ENCODE measurements at places on chromosomes 3 and 15. TPM values are rescaled to one million over a fixed set of nuclear protein-coding genes. Genes with fewer than 3 reads are reported as not detected.

Gene FRG2C
- total RNA-seq = not detected

Gene IL16
- 34.6 TPM for total RNA-seq

DNA sequence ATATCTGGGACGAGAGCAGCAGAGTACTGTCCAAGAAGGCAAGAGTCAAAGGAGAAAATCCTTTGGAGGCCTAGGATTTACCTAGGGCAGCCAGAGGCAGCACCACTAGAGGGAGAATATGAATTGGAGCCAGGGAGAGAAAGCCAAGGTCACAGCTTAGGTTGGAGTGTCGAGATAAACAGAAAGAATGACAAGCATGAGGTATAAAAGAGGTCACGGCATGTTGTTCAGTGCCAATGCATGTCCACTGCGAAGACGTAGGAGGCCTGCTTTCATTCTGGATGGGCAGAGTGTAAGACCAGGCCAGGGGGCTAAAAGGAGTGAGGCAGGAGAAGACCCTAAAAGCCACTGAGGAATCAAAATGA, 47.2 kb downstream of the THBS1 start:
- no peak for DNase-seq
- no peak overlapping the region for H3K27ac ChIP-seq

GRCh38 chr15:43376017-43376705, 5.3 kb downstream of the TUBGCP4 start:
- H3K27ac ChIP-seq = no peak overlapping the region
- H3K36me3 ChIP-seq = peaks cover 45% of the 10 kb centered on the region
- peaks cover 13% of the 10 kb centered on the region for H3K4me1 ChIP-seq
- H3K27me3 ChIP-seq = no peaks in the 10 kb centered on the region
- DNase-seq = no peak
- no peak overlapping the region for H3K4me3 ChIP-seq

DNA sequence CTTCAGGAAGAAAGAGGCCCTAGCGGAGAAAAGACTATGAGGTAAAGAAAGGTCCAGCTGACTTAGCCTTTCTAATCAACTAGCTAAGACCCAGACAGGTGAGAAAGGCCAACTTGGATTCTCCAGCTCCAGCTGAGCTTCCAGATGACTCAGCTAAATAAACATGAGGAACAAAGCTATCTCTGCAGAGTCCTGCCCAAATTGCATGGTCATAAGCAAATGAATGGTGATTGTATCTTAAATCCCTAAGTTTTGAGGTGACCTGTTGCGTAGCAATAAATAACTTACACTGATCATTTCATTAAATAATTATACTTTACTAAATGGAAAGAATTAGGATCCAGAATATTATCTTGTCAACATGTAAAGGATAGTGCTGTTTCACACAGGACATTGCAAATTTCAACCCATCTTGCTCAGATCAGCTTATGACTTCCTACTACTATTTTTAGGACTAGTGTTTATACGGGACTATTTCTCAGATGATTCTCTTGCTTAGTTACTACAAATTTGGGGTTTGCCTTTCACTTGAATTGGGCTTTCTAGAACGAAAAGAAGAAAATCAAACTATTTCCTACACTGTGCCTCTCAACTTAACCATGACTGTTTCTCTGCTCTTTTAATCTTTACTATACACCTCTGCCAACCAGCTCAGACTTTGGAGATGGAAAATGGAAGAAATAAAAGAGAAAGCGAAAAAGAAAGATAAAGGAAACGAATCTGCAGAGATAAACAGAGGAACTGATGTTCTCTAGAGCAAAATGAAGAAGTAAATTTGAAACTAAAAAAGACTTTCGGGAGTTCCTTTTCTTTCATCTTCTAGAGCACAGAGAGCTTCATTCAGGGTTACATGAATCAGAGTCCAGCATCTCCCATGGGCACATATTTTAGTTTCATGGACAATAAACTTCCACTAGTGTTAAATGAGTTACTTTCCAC, 6.6 kb upstream of the ADGRG7 start:
- no peaks in the 10 kb centered on the region for H3K27me3 ChIP-seq
- no peaks in the 10 kb centered on the region for H3K4me1 ChIP-seq
- no peak overlapping the region for H3K4me3 ChIP-seq
- no peaks in the 10 kb centered on the region for H3K36me3 ChIP-seq
- no peak overlapping the region for H3K27ac ChIP-seq

DNA sequence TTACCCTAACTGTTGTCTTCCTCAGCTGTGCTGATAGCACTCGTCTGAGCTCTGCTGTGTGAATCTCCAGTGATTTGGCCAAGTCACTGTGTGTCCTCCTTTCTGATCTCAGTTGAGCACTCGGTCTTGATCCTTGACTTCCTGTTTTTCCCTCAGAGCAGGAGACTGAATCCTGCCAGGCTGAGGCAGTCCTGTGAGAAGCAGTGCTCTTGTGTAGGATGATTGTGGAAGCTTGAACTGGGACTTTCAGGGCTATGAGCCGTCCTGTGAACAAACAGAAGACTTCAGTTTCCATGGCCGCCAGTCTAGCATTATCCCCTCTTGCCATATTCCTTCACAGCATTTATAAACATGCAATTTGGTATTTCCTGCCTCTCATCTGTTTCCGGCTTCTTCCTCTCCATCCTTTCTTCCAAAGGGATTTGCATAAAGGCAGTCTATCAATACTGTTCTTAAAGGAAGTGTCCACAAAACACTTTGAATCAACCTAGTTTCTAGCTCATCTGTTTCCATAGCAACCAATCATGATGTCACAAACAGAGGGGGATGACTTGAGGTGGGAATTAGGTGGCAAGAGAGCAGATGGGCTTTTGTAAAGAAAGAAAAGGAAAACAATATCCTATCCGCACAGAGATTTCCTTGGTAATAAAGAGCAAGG, 237.2 kb downstream of the AGBL1 start:
- H3K4me1 ChIP-seq = no peaks in the 10 kb centered on the region
- no peak overlapping the region for H3K4me3 ChIP-seq
- DNase-seq = no peak
- H3K27me3 ChIP-seq = no peaks in the 10 kb centered on the region
- H3K27ac ChIP-seq = no peak overlapping the region

- no peak for DNase-seq
- no peaks in the 10 kb centered on the region for H3K36me3 ChIP-seq
- no peak overlapping the region for H3K27ac ChIP-seq
- no peaks in the 10 kb centered on the region for H3K27me3 ChIP-seq
Observed at GRCh38 chr3:109819734-109820133, 482.4 kb upstream of the DPPA4 start.

DNA sequence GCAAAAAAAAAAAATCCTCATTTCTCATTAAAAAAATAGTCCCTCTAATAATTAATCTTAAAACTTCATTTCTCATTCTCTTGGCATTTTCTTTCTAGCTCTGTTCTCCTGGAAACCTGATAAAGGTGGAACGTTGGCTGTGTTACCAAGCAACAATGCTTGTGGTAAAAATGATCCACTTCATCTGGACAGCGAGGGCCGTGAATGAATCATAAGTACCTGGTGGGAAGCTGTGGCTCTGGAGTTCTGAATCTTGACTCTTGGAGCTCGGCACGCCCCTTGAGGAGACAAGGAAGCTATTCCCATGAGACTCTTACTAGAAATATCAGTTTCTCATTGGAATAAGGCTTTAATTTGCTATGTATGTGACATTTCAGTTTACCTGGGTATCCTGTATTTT, 32.5 kb downstream of the BCL2L10 start:
- peaks cover 6% of the 10 kb centered on the region for H3K4me1 ChIP-seq
- H3K27ac ChIP-seq = no peak overlapping the region
- H3K36me3 ChIP-seq = no peaks in the 10 kb centered on the region
- no peak overlapping the region for H3K4me3 ChIP-seq
- no peaks in the 10 kb centered on the region for H3K27me3 ChIP-seq
- DNase-seq = no peak

- no peak overlapping the region for H3K27ac ChIP-seq
- no peaks in the 10 kb centered on the region for H3K4me1 ChIP-seq
- no peak overlapping the region for H3K4me3 ChIP-seq
- no peak for DNase-seq
- no peaks in the 10 kb centered on the region for H3K36me3 ChIP-seq
Observed at GRCh38 chr15:48891232-48891765, 13.4 kb downstream of the EID1 start.

- H3K4me3 ChIP-seq = no peak overlapping the region
- H3K4me1 ChIP-seq = peaks cover 70% of the 10 kb centered on the region
Observed at GRCh38 chr3:129016356-129016719, 15.2 kb downstream of the EFCC1 start.

GRCh38 chr15:52635908-52636307, 43.3 kb downstream of the ATOSA start:
- peaks cover 47% of the 10 kb centered on the region for H3K36me3 ChIP-seq
- peaks cover 6% of the 10 kb centered on the region for H3K4me1 ChIP-seq
- no peak for DNase-seq

DNA sequence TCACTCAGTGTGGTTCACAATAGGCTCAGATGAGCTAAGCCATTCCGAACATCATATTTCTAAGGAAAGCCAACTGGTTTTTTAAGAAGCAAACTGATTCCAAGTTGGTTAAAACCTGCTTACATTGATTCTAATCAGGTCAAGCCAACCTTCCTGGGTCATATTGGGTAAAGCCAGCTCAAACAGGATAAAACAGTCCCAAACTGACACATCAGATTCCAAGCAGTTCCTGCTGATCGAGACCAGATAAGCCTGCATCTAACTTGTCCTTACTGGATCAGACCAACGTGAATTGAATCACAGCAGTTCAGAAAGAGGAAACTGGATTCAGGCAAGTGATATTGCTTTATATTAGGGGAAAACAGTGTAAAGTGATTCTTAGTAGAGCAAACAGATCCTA, 18.6 kb upstream of the THSD4 start:
- peaks cover 4% of the 10 kb centered on the region for H3K4me1 ChIP-seq
- no peaks in the 10 kb centered on the region for H3K27me3 ChIP-seq
- no peaks in the 10 kb centered on the region for H3K36me3 ChIP-seq
- DNase-seq = no peak
- no peak overlapping the region for H3K27ac ChIP-seq
- H3K4me3 ChIP-seq = no peak overlapping the region

- H3K27me3 ChIP-seq = no peaks in the 10 kb centered on the region
- H3K36me3 ChIP-seq = no peaks in the 10 kb centered on the region
- no peak for DNase-seq
Observed at GRCh38 chr3:37129871-37130270, 44.5 kb downstream of the LRRFIP2 start.

DNA sequence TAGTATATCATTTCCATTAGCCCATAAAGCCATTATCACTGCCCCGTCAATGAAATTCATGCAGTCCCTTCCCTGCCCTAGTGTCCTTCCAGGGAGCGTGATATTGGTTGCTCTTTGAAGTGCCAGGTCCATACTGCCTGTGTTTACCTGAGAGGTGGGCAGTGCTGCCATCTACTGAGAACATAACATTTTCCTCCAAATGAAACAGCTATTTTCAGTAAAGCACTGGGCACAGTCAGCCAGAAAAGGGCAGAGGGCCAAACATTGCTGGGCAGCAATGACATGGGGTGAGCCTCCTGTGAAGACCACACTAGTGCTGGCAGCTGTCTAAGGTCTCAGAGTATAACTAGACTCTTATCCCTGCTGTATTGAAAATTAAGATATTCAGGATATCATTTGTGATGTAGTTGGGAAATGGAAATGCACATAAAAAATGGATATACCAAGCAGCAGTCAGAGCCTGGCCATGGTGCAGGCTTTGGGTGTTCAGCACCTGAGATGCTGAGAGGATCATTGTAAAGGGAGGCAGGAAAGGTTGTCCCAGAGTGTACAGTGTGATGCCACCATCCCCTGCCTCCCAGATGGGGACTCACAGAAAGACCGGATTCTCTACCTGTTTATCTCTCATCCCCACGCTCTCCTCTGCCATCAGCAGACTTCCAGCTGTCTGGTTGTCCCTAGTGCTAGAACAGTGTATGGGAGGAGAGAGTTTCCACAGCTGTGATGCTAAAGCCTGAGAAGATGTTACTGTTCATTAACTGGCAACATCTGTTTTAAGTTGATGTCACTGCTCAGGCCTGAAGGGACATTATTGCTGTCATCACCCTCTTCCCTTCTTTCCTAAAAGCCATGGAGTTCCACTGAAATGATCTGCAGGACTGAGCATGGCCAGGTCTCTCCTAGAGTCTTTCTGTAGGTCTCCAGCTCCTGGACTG, 108.8 kb downstream of the ARNT2 start:
- H3K36me3 ChIP-seq = no peaks in the 10 kb centered on the region
- H3K4me1 ChIP-seq = no peaks in the 10 kb centered on the region
- no peak for DNase-seq
- H3K27ac ChIP-seq = no peak overlapping the region

- DNase-seq = no peak
- H3K36me3 ChIP-seq = no peaks in the 10 kb centered on the region
- H3K27me3 ChIP-seq = no peaks in the 10 kb centered on the region
- H3K27ac ChIP-seq = no peak overlapping the region
Observed at GRCh38 chr3:24598695-24599470, 104.2 kb upstream of the THRB start.

GRCh38 chr3:57100046-57100695, 39.7 kb downstream of the SPATA12 start:
- H3K4me3 ChIP-seq = no peak overlapping the region
- no peaks in the 10 kb centered on the region for H3K27me3 ChIP-seq
- no peak for DNase-seq
- H3K36me3 ChIP-seq = no peaks in the 10 kb centered on the region
- no peaks in the 10 kb centered on the region for H3K4me1 ChIP-seq

DNA sequence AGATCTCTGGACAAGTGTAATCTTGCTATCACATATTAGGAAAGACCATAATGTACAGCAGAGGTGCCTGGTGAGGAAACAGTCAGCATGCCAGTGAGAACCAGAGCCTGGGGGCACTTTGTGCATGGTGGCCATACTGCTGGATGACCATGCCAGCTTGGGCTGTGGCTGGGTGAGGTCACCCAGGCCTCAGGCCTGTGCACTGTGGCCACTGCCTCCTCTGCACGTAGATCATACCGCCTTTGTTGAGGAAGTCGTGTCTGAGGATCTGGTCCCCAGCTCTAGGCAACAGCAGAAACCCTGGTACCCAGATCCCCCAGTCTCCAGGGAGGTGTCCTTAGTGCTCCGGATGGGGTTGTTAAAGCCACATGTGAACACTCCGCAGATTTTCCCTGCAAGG, 38.9 kb downstream of the ZNF710 start:
- no peaks in the 10 kb centered on the region for H3K27me3 ChIP-seq
- no peak overlapping the region for H3K4me3 ChIP-seq
- peaks cover 58% of the 10 kb centered on the region for H3K4me1 ChIP-seq
- no peaks in the 10 kb centered on the region for H3K36me3 ChIP-seq
- DNase-seq = no peak

DNA sequence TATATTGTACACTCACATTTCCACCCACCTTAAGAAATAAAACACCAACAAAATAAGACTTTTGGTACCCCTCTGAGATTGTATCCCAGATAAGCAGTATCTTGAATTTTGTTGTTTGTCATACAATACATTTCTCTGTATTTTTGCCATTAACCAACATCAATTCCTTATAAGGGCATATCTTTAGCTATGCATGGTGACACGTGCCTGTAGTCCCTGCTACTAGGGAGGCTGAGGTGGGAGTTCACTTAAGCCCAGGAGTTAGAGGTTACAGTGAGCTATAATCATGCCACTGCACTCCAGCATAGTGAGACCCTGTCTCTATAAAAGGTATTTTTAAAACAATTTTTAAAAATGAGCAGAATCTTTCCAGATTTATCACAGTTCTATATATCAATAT, 32.5 kb upstream of the STXBP5L start:
- no peak overlapping the region for H3K4me3 ChIP-seq
- no peaks in the 10 kb centered on the region for H3K4me1 ChIP-seq
- no peak overlapping the region for H3K27ac ChIP-seq
- no peak for DNase-seq
- H3K27me3 ChIP-seq = no peaks in the 10 kb centered on the region
- no peaks in the 10 kb centered on the region for H3K36me3 ChIP-seq

Measured in lower lobe of right lung (tissue), 2 donors.